ENCODE measurements at places on chromosomes 5 and 9.

- no peak for DNase-seq
These were observed 9.4 kb downstream of the GDA start for GRCh38 chr9:72158680-72159079.

DNA sequence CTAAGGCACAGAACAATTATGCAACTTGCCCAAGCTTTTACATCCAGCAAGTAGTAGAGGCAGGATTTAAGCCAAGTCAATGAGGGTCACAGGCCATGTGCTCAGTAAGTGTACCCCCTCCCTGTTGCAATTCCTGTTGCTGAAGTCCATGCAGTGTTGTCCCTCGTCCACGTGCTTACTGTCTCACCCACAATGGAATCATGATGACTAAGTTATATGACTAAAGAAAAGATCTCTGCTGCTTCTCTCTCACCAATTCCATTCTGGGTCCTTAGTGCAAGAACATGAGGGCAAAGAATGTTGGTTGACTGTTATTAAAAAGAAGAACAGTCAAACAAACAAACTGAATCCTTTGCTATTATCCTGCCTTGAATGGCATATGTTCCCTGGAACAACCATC is 233.6 kb upstream of the SLC24A2 start:
- no peak for DNase-seq

GRCh38 chr5:71783891-71784290 is 64.8 kb downstream of the CARTPT start:
- no peak for DNase-seq

- no peak for DNase-seq
These were observed 1313.5 kb upstream of the WWC1 start for GRCh38 chr5:166977911-166978422.

DNA sequence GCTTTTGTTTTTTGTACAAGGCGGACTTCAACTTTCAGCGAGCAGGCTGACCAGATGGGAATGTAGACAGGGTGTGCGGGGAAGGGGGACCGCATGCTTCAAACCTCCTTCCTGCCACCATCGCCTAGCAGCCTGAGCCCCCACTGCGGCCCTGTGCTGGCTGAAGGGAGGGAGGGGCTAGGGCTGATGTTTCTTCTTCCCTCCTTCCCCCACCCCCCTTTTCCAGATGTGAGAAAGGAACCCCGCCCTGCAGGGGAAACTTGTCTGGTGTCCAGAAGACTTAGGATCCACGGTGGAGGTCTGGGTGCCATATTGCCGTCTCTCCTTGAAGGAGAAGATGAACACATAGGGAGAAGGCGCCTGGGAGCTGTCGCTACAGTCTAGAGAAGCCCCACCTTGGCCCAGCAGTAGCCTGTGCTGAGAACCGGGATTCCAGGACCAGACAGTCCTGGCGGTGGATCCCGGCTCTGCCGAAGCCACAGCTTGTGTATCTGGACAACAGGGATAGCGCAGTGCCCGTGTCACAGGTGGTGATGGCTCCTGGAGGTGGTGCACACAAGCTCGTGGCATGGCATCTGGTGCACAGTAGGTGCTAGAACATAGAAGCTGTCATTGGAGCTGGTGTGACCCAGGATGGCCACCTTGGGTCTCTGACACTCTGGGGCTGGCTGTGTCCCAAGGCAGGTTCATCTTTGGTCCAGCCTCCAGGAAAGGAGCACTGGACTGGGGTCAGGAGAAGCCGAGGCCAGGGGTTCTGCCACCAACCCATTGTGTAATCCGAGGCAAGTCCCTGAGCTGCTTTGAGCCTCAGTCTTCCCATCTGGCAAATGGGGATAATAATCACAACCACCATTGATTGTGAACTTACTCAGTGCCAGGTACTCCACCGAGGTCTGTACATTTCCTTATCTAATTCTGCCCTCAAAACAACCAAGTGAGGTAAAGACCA is 205.6 kb downstream of the C9orf50 start:
- no peak for DNase-seq

DNA sequence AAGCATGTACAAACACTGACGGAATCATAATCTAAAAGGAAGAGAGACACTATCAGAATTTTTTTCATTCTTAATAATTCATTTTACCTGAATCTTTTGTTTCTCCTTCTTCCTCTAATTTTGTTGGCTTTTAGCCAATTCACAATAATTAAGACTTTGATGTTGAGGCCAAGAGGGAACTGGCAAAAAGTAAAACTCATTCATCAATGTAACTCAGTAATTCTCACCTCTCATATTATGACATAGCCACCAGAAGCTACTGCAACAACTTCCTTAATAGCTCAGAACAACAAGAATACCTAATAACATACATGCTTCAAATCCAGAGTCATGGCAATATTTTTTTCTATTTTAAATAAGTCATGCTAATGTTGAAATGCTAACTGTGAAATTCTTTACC is 64.5 kb downstream of the MCTP1 start:
- DNase-seq: no peak

- no peak for DNase-seq
These were observed 223.9 kb upstream of the DMRT1 start for GRCh38 chr9:617445-618085.

DNA sequence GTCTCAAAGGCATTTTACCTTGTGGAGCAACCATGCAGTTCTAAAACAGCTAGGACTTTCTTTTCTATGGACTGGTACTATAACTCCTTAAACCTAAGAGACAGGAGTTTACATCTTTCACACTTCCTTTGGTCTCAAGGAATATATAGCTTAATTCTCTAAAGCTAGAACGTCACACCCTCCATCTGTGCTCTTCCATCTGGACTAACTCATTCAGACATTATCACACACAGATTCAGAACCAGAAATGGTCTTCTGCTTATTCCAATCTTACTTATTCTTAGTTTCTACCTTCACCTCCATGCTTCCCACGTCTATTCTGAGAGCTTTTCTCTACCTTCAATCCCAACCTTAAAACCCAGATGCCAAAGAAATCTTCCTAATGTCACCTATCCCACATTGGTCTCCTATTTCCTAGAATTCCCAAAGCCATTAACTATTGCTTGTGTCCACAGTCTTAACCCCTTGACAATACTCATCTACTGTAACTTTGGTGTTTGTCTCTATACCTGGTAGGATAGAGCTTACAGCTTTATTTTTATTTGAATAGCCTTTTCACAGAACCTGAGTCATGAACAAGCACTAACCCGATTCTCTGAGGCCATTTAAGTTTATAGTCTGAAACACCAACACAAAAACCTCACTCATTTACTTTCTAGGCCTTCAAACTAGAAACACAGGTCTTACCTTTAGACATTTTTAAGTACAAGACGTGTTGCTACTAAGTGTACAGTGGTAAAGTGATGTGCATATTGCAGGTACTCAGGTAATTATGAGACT is 22.8 kb downstream of the CSNK1A1 start:
- no peak for DNase-seq

DNA sequence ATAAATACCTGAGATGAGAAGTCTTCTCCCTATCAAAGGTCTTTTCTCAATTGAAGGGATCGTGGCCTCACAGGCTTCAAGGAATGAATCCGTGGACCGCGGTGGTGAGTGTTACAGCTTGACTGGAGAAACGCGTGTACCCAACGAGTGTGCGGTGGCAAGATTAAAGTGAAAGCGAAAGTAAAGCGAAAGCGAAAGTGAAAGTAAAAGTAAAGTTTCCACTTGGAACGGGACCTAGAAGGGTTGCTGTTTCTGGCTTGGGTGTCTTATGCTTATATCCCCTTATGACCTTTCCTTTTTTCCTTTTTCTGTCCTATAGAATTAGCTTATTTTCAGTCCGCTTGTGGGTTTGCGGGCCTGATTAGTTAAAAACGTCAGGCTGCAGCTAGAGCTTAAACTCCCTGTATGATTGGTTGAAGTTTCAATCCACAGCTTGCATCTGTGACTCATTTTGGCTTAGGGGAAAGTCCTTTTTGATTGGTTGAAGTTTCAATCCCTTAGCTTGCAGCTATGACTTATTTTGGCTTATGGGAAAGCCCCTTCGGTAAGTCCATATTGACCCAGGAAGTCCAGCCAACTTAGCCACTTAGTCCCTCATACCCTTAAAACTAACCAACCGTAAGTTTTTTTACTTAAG is 924.3 kb upstream of the CDH10 start:
- DNase-seq: no peak

- no peak for DNase-seq
These were observed 19.3 kb upstream of the GPR150 start for GRCh38 chr5:95600557-95600956.

- DNase-seq: no peak
These were observed 1.5 kb downstream of the CERT1 start for GRCh38 chr5:75509956-75510355.

DNA sequence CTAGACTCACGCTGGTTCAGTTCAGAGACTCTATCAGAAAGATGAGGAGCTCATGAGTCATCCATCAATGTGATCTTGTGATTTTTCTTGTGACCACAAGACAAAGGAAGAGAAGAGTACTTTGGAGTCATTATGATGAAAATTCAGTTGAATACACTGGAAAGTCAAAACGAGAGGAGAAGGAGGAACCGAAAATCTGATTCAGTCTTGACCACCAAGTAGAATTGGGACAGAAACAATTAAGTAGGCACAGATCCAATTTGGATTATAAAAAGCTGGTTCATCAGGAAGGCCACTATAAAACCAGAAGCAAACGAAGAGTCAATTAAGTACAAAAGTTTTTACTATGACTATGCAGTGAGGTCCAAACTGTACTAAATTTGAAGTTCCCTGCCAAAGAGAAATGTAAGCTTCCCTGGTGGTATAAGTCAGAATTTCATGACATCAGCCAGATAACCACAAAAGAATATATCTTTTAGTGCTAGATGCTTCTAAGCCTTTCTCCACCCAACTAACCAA is 90.9 kb downstream of the THBS4 start:
- peak; percentile 78 for DNase-seq

DNA sequence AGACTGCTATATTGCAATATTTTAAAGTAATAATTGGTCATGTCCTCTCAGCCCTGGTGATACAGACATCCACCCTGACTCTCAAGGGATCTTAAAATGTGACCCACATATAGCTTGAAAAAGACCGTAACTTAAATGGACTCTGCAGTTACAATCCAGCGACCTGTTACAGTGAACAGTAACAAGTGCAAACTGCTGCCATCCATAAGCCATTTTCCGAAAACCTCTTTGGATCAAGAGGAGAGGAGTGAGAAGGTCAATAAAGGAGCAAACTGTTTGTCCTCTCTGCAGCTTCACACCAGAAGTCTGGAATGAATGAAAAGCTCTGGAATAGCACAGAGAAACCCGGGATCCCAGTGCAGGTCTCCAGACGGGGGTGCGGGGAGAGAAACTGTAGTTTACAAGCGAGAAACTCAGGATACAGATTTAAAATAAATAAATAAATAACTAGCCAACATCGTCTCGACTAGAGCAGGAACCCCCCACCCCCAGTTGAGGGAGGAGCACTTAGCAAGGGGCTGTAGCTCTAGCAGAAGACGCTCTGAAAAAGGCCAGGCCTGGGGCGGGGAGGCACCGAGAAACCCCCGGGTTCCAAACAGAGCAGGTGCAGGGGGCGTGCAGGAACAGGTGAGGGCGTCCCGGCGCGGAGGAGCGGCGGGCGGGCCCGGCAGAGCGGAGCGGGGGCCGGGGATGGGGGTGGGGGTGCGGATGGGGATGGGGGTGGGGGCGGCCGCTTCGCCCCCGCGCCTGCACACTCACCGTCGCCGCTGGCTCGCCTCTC is 572 bp downstream of the ZDHHC21 start:
- DNase-seq: no peak

- DNase-seq: no peak
These were observed 33.8 kb upstream of the COL15A1 start for GRCh38 chr9:98909935-98910334.

DNA sequence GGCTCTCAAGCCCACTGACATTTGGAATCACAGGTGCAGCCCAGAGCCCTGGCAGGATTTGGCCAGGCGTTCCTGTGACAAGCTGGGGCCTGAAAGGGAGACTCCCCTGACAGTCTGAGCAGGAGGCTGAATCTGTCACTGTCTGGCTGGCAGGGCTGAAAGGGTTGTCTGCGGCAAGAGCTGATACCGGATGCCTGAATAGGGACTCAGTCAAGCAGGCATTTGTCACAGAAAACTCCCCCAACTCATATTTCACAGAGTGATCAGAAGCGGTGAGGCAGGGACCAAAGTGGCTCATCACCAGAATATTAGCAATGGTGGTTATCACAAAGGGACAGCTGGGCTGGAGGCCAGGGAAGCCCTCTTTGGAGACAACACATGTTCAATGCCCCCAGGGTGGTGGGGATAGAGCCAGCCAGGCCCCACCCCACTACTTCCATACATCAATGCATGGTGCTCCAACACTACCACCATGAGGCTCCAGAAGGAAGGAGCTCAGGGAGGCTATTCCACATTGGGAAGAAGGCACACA is 295.5 kb downstream of the DTWD2 start:
- no peak for DNase-seq

GRCh38 chr9:93268551-93269314 is 84.8 kb downstream of the WNK2 start:
- peak; percentile 39 for DNase-seq

GRCh38 chr5:113274836-113275414 is 159.9 kb downstream of the TSSK1B start:
- DNase-seq: no peak

GRCh38 chr5:171291371-171291770 is 17.7 kb upstream of the TLX3 start:
- no peak for DNase-seq

GRCh38 chr9:12719431-12719830 is 26.2 kb downstream of the TYRP1 start:
- no peak for DNase-seq

- DNase-seq: peak; percentile 33
These were observed 708.8 kb downstream of the MTRR start for GRCh38 chr5:8577792-8578191.

DNA sequence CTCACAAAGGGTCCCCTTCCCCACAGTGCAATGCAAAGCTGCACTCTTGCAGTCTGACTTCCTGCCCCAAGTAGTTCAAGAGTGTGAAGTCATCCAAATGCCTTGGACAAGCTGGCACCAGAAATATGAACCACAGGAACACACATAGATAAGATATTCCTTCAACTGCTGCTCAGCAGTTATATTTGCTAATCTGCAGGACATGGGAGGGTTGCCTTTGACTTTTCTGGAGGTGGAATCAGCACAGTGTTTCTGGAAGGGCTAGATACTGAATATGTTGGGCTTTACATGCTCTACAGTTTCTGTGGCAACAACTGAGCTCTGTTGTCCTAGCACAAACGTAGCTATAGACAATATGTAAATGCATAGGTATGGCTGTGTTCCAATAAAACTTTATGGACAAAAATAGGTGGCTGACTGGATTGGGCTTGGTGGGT is 96.7 kb upstream of the PCA3 start:
- DNase-seq: no peak

- no peak for DNase-seq
These were observed 31.7 kb upstream of the KCNMB1 start for GRCh38 chr5:170420806-170421412.

GRCh38 chr5:174459071-174459702 is 265.2 kb upstream of the MSX2 start:
- no peak for DNase-seq

- peak; percentile 16 for DNase-seq
These were observed 90.7 kb upstream of the ADRA1B start for GRCh38 chr5:159825551-159826051.
